ENCODE measurements at places on chromosomes 1 and 21.

- DNase-seq: no peak
Measured at GRCh38 chr21:41504030-41504429, 3.9 kb downstream of the TMPRSS2 start.

DNA sequence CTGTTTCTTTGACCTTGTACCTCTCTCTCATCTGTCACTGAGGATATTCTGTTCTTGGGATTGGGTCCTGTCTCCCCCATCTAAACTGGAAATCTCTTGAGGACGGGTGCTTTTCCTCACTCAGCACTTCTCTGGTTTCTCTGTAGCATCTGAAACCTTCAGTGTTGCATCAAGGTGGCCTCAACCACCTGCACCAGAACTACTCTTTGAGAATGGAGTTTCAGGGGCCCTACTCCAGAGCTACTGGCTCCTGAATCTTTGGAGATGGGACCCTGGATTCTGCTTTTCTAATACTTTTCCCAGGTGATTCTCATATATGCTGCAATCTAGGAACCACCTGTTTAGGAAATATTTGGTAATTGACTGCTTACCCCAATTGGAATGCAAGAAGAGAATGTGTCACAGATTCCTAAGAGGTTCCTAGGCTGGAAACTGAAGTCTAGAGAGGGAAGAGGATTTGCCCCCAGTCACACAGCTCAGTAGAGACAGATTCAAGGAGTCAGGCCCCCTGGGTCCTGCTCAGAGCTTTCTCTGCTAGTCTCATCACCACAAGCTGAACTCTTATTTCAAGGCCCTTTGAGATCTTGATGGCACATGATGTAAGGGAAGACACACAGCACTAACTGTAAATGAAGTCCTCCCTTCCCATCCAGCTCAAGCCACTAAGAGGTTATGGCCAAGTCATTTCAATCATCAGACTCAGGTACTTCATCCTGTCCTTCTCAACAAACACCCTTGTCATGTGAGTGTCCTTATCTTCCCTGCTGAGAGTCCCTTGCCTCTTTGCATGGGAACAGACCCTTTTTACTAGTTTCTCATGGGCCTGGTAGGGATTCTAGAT is 48.7 kb downstream of the EIF2D start:
- DNase-seq: no peak

GRCh38 chr1:61233121-61233660 is 150.8 kb downstream of the NFIA start:
- no peak for DNase-seq

DNA sequence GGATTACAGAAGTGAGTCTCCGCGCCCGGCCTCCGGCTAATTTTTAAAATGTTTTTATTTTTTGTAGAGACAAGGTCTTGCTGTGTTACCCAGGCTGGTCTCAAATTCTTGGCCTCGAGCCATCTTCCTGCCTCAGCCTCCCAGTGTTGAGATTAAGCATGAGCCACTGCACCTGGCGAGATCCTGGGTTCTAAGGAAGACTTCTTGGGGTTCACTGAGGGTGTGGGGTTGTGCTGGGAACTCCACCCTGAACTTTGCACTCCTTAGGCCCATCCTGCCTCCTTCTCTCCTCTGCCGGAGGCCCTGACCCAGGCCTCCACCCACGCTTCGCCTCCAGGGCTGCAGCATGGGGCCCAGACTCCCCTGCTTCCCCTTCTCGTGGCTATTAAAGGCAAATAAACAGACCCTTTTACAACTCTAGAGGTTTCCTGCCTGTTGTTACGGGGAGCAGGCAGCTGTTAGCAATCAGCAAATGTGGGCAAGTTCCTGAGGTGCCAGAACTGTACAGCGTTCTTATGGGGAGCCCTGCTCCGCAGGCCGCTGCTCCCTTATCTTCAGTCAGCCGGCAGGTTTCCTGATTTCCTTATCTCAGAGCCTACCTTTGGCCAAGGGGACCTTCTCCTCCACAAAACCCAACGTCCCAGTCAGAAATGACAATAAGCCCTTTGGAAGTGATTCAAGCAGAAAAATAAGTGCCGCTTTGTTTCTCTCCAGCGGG is 41.0 kb upstream of the LIN9 start:
- DNase-seq: no peak

DNA sequence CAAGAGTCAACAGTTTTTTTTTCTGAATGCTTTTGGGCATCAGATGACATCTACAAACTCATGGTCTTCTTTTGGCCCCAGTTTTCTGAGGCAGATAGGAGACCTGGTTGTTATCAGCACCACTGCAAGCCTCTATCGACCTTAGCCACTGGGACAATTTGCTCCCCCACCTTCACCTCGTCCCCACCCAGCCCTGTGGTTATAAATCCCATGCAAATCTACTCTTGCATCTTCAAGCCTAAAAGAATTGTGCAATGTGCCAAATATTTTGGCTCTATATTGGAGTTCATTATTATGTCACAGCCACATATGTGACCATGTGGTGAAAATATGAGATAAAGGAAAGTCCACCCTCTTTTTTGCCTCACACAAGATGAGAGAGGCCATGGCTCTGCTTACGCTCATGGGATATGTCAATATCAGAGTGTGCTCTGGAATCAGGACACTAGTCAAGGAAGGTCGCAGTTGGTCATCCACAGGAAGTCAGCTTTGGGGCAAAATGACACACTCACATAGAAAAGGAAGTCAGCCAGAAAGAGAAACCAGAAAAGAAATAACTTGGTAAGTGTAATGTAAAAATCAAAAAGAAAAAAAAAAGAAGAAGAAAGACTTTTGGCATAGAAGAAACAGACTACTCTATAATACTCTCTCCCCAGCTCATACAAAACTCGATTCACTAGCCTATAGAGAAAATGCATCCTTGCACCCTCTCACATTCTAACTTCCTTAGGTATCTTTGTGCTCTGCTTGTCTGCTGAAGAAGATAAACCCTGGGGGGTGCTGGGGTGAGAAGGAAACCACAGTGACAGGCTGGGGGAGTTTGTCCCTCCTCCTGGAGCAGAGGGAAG is 21.2 kb downstream of the SLC30A10 start:
- DNase-seq: no peak

All from NK-92 treated with Interleukin-12 subunit alpha and Interleukin-12 subunit beta, amount 100 ng/mL, for 24 hours (cell line).